ENCODE measurements at places on chromosomes 7 and 10.

DNA sequence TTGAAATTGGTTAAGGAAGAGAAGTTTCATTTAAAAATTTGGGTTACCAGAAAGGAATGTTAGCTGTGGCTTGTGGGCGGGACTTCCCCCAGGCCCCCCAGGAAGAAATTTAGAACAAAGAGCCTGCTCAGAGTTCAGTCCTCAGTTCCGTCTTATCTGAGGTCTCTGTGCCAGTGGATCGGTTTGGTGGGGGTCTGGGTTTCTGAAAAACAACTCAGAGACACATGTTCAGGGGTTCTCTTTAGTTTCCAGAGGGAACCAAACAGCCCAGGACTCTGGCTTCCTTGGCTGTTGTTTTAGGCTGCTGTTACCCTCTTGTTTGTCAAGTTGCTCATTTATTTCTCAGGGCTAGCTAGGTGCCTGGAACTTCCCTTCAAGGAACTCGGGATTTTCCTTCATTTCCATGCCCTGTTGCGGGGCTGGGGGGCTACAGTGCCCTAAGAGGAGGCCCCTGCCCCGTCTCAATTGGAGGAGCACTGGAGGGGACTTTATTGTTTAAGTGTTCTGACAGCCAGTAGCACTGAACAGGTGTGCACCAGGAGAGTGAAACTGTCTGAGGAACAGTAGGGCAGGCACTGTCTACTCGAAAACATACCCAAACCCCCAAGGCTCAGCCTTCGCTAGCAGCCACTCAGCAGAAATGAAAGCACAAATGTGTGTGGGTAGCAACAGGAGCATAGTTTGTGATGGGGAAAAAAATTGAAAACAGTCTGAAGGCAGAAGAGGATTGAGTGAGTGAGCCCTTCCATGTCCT, 59.9 kb downstream of the ALOX5 start:
- no peak for DNase-seq

- DNase-seq = no peak
These were observed 1.8 kb upstream of the CLCN1 start for GRCh38 chr7:143314127-143314526.

GRCh38 chr7:25272265-25272664, 44.0 kb upstream of the NPVF start:
- no peak for DNase-seq

DNA sequence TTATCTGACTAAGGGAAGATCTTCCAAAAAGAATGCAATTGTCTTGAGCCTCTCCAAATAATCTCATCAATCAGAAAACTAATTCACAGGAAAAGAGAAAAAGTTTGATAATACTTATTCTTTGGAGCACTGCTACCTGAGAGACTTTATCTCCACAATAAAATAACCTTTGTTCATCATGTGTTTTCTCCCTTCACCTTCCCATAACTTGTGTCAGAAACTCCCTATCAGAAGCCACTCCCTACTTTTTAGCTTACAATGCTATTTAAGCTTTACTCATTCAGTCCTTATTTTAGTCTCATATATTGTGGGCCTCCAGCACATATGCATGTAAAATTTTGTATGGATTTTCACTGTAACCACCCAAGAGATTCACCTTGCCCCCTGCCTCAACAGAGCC, 998 bp downstream of the CYP3A43 start:
- DNase-seq = no peak

DNA sequence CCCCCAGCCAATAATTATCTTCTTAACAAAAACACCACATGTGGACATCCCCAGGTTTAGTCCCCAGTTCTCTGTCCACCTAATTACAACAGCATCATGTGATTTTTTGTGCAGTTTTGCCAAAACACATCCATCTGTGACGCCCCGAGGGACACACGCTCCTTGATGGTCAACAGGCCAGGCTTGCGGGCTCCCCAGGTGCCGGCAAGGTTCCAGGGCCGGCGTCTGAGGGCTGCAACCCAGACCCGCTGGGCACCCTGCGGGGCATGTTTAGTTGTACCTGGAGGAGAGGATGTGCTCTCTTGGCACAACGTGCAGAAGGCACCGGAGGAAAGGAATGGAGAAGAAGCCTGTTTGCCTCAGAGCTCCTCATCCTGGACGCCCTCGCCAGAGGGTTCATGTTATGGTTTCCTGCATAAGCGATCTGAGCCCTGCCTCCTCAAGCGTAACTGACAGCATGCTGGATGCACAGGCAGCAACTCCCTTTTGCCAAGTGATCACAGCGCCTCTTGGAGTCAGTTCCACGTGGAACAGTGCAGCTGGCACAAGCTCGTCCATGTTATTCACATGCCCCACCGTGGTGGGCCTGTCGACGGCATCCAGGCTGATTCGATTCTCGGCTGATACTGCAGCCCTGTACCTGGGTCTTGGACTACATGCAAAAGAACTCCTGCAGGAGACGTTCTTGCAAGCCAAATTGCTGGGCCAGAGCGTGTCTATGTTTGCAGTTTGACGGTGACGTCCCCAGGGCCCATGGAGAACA, 41.6 kb downstream of the JAKMIP3 start:
- no peak for DNase-seq

DNA sequence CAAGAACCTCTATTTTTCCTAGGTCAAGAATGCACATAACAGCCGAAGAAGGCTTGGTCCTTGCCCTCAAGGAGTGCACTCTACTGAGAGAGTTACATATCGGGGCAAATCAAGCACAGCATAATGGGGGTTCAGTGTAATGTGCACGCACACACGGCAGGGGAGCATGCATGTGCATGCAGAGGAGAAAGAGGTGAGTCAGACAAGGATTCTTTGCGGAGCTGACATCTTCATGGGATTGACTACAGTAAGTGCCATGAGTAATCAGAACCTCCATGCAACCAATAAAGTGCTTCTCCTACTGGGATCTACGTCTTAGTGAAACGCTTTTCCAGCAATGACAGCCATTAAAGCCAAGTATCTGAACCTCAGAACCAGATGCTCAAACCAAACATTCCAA, 123.6 kb downstream of the RNF216 start:
- no peak for DNase-seq

GRCh38 chr10:42594246-42594650, 44.1 kb downstream of the ZNF33B start:
- no peak for DNase-seq

DNA sequence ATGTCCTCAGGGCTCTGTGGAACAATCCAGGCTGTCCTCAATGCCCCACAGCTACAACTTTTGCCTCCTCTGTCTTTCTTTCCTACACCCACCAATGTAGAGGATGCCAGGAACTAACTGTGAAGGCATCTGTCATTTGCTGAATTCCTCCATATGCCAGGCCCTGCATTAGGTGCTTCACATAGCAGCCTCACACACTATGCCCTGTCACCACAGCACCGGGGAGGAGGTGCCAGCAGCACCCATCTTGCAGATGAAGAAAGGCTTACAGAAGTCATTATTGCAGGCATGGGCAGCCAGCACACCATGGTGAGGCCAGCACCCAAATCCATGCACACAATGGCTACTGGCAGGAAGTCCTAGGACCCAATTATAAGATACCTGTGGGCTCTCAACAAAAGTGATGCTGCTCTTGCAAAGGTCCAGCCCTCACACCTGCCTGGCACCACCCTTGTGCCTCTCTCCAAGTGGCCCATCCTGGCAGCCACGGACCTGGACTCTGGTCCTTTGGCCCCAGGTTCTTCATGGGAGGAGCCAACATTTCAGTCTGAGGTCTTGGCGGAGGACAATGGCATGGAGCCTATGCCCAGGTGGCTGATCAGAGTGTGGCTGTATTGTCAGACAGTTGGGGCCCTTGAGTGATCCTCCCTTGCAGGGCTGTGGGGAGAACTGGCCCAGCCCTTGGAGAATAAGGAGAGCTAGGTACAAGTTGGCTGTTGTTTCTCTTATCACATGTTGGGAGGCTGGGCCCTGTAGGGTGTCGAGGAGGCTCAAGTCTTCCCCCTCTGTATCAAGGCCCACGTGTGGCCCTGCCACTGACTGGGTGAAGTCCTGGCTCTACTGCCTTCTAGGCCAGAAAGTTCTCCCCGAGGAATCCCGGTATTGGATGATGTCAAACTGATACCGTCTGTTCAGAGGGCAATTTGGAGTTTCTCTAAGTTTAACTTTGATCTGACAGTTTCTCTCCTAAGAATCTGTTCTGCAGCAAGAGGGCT, 14.4 kb upstream of the MYL7 start:
- DNase-seq = no peak

DNA sequence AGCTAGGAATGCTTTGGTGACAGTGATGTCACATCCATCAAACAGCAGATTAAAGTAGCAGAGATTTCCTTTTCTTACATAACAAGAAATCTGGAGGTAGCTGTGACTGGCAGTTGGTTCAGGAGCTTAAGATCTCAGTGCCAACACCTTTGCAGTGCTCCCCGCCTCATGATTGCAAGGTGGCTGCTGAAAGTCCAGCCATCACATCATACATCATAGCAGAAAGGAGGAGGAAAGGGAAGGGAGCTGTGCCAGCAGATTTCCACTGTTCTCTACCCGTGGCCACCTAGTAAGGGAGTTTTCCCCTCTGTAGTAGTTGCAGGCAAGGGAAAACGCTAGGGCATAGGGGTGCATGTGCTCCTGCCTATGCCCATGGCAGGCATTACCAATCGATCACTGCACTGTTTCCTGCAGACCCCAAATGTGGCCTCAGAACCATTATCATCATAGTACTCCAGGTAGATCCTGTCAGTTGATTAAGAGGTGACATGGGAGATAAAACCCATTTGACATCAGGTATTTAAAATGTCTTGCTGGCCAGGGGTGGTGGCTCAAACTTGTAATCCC, 57.9 kb upstream of the GTF2IRD1 start:
- DNase-seq = no peak

GRCh38 chr7:132815130-132815529, 238.9 kb upstream of the PLXNA4 start:
- DNase-seq = no peak

- DNase-seq = no peak
These were observed 9.5 kb upstream of the NPFFR1 start for GRCh38 chr10:70293169-70293843.

DNA sequence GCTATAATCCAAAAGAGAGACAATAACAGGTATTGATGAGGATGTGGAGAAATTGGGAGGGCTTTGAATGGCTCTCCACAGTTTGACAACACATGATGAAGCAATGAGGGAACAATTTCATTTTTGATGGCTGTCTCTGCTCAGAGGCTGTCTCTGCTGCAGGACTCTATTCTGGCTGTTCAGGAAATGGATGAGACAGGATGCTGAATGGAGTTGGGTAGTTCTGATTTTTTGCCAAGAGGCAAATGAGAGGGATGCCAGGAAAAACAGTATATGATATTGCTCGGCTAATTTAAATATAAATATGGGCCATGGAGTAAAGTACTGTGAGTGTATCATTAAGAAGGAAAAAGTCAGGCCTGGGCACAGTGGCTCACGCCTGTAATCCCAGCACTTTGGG, 16.8 kb downstream of the APBB1IP start:
- no peak for DNase-seq

DNA sequence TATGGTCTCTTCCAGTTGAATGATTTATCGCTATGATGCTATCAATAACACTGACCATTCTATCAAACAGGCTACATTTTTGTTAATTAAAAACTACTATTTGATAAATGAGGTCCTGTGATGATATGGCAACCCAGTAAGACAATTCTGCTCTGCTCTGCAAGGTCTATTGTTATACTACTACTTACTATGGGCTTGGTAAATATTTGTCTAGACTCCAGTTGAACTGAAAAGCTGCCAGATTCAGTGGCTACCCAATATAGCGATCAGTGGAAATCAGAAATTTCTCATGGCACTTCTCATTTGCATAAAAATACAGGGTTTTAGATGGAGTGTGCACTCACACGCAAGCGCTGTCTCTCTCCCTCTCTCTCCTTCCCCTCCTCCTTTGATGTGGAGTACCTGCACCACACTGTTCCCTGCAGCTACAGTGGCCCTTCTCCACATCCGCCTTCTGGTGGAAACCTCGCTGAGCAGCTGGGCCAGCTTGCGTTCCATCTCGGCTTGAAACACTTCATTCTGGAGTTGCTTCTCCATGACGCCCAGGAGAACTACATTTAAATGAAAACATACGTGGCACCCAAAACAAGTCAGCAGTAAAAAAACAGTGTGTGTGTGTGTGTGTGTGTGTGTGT, 77.9 kb downstream of the KIAA1549 start:
- DNase-seq = peak; percentile 53

- DNase-seq = no peak
These were observed 163.2 kb downstream of the EBF3 start for GRCh38 chr10:129800796-129801340.

DNA sequence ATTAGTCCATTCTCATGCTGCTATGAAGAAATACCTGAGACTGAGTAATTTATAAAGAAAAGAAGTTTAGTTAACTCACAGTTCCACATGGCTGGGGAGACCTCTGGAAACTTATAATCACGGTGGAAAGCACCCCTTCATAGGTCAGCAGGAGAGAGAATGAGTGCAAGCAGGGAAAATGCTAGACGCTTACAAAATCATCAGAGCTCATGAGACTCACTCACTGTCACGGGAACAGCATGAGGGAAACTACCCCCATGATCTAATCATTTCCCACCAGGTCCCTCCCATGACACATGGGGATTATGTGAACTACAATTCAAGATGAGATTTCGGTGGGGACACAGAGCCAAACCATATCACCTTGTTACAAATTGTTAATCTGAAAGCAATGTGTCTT, 15.8 kb downstream of the TAS2R39 start:
- no peak for DNase-seq

- no peak for DNase-seq
These were observed 14.3 kb downstream of the MMS19 start for GRCh38 chr10:97483921-97484320.

- no peak for DNase-seq
These were observed 97.6 kb downstream of the AASS start for GRCh38 chr7:122046402-122046801.

- no peak for DNase-seq
These were observed 10.6 kb downstream of the IFIT5 start for GRCh38 chr10:89425000-89425399.

DNA sequence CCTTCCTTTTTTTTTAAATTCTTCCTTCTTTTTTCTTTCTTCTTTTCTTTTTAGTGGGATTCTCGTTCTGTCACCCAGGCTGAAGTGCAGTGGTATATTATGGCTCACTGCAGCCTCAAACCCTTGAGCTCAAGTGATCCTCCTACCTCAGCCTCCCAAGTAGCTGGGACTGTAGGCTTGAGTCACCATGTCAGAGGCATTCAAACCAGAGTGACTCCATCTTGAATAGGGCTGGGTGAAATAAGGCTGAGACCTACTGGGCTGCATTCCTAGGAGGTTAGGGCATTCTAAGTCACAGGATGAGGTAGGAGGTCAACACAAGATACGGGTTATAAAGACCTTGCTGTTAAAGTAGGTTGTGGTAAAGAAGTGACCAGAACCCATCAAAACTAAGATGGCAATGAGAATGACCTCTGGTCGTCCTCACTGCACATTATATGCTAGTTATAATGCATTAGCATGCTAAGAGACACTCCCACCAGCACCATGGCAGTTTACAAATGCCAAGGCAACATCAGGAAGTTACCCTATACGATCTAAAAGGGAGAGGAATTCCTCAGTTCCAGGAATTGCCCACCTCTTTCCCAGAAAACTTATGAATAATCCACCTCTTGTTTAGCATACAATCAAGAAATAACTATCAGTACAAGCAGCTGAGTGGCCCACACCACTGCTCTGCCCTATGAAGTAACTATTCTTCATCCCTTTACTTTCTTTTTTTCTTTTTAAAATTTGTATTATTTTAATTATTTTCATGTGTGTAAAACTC, 99.0 kb upstream of the ITGB1 start:
- DNase-seq = no peak

- DNase-seq = no peak
These were observed 89.4 kb downstream of the DGKI start for GRCh38 chr7:137757146-137757925.

All from activated T-helper 1 cell treated with anti-CD3 and anti-CD28 coated beads, Interleukin-2, amount 50 U/mL, for 16 hours (primary cell).